Left ventricle myocardium inferior (tissue), 1 donor: ENCODE measurements at places on chromosomes 12 and 14. TPM values are rescaled to one million over a fixed set of nuclear protein-coding genes. Genes with fewer than 3 reads are reported as not detected.

Gene CD163
- 44.7 TPM for total RNA-seq

Gene LHX5
- not detected for total RNA-seq

Gene GPX2
- total RNA-seq, result not detected

Gene PLCZ1
- 0.49 TPM for total RNA-seq

DNA sequence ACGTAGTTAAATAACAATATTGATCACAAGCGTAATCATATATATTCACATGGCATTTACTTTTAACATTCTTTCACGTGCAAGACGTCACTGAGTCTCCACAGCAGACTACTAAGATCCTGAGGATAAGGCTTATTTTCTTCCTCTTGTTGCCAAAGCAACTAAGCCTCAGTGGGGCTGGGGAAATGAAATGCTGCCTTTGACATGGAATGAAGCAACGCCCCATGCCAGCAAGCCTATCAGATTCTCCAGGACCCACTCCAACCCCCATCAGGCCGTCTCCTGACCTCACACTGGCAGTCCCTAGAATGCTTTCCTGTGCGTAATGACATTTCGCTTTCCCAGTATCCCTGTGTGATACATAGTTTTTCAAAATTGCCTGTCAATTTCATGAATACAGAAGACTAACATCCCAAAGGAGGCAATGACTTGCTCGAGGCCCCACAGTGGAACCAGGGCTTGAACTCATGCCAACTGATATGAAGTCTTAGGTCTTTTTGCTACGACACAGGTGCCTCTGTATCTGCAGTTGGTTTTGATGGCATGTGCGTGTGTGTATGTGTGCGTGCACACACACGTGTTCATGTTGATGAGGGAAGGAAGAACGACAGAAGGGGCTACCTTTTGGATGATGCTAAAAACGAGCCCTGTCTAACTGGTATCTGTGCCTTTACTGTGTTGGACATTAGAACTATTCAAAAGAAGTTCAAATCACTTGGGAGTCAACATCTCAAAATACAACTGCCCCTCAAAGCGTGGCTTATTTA lies 239.1 kb downstream of the VRK1 start:
- H3K27me3 ChIP-seq, result peaks cover 73% of the 10 kb centered on the region
- DNase-seq, result no peak
- H3K27ac ChIP-seq, result no peak overlapping the region
- H3K4me3 ChIP-seq, result no peak overlapping the region
- peaks cover 8% of the 10 kb centered on the region for H3K4me1 ChIP-seq
- no peaks in the 10 kb centered on the region for H3K36me3 ChIP-seq

- no peaks in the 10 kb centered on the region for H3K4me1 ChIP-seq
- peaks cover 7% of the 10 kb centered on the region for H3K27me3 ChIP-seq
- no peak for DNase-seq
Observed at GRCh38 chr12:115691123-115691522, 586.4 kb downstream of the MED13L start.

DNA sequence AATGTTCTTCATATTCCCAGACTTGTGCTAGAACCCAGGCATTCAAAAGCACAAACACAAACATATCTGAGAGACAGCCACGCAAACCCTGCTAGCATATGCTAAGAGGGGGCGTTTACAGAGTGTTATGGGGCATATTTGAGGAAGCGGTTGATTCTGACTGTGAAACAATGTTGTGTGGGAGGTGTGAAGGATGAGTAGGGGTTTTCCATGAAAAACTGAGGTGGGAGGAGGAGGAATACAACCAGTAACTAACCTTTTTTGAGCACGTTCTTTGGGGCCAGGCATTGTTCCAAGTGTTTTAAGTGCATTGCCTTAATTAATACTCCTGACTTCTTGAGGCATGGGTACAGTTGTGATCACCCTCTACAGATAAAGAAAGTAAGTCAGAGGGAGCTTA lies 499.5 kb downstream of the AACS start:
- no peak for DNase-seq
- no peaks in the 10 kb centered on the region for H3K36me3 ChIP-seq
- peaks cover 15% of the 10 kb centered on the region for H3K27me3 ChIP-seq
- H3K4me3 ChIP-seq, result no peak overlapping the region

DNA sequence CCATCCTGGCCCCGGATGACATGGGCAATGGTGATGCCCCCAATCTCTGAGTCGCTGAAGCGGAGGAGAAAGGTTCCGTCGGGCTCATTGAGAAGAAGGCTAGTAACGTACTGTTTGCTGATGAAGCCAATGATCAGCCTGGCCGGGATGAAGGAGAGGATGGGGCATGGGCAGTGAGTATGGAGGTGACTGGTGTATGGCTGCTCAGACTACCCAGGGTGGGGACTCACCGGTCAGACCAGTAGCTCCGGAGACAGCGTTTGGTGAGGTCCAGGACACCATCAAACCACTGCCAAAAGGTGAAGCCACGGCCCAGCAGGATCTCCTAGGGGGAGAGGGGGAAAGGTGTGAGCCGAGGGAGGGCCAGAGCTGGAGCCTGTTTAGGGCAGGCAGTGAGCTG lies 10.9 kb downstream of the NAB2 start:
- DNase-seq, result no peak
- H3K27me3 ChIP-seq, result no peaks in the 10 kb centered on the region
- H3K36me3 ChIP-seq, result peaks cover 79% of the 10 kb centered on the region
- H3K27ac ChIP-seq, result no peak overlapping the region
- H3K4me1 ChIP-seq, result peaks cover 8% of the 10 kb centered on the region

DNA sequence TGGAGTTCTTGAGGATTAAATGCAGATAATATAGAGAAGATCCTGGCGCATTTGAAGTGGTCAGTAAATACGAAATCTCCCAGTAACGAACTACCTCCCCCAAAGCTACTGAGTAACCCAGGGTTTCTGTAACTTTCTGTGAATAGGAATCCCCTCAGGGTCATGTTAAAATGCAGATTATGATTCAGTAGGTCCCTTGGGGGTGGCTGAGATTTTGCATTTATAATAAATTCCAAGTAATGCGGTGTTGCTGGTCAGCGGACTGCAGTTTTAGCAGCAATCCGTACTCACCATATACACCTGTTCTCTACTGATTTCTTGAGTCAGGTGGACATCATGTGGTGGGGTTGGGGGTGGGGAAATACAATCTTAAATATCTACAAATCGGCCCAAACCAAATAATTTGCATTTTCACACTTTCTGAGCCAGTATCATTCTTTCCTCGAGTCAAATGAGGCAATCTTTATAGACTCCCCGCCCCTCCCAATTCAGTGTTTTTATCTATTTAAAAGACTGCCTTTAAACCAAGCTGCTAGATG lies 868 bp downstream of the SPATA7 start:
- no peaks in the 10 kb centered on the region for H3K36me3 ChIP-seq
- peak overlapping the region; percentile 90 for H3K4me3 ChIP-seq
- DNase-seq, result no peak
- H3K27me3 ChIP-seq, result no peaks in the 10 kb centered on the region

DNA sequence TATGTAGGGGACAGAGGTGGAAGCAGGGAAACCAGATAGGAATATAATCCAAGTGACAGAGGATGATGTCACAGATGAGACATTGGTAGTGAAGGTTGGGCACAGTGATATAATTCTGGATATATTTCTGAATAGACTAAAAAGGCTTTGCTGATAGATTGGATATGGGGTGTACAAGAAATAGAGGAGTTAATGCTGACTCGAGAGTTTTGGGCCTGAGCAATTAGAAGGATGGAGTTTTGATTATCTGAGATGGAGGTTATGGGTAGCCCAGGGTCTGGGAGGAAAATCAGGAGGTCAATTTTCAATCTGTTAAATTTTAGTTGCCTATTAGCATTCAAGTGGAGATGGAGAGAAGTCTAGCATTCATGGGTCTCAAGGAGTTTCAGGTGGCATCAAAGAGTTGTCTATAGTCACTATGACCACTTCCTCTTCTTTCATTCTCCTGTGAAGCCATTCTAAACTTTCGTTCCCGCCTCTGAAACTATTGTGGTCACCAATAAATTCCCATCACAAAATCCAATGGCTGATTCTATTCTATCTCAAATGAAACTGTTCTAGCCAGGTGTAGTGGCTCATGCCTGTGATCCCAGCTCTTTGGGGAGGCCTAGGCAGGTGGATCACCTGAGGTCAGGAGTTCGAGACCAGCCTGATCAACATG lies 10.6 kb upstream of the ANO6 start:
- peaks cover 7% of the 10 kb centered on the region for H3K4me1 ChIP-seq
- H3K4me3 ChIP-seq, result no peak overlapping the region
- no peak for DNase-seq
- no peaks in the 10 kb centered on the region for H3K36me3 ChIP-seq

- H3K27ac ChIP-seq, result no peak overlapping the region
- no peak overlapping the region for H3K4me3 ChIP-seq
- no peaks in the 10 kb centered on the region for H3K27me3 ChIP-seq
Observed at GRCh38 chr14:69231486-69231885, 28.5 kb upstream of the GALNT16 start.

GRCh38 chr12:54956322-54956721 lies 28.2 kb downstream of the TESPA1 start:
- no peak for DNase-seq
- H3K27me3 ChIP-seq, result peaks cover 63% of the 10 kb centered on the region
- H3K36me3 ChIP-seq, result no peaks in the 10 kb centered on the region
- no peaks in the 10 kb centered on the region for H3K4me1 ChIP-seq

DNA sequence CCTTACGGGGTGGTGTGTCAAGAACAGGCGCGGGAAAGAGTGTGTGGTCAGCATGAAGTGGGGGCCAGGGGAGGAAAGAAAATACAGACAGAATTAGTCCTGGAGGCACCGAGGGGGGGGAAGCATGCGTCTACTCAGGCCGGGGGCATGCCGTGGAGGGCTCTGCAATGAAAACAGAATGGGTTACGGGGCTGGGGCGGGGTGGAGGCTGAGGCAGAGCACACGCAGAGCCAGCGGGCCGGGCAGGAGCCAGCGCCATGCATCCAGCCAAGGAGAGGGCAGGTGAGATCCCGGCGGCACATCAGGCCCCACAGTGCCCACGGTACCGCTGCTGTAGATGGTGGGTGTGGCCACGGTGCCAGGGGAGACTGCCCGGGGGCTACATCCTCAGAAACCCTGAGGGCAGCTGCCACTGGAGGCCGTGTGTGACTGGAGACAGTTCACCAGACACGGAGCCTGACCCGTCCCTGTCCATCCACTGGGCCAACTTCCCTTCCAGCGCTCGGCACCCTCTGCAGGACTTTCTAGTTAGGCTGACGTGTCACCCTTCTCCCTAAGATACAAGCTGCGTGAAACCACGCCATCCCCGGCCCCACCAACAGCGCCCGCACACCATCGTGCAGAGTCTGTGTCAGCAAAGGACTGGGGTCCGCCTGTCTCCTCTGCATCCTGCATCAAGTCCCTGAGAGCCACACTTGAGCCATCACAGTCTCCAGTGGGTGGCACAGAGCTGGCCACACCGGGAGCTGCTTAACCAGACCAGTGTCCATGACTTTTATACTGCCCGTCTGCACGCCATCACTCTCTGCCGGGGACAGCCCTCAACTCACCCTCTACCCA lies 87.4 kb downstream of the PIWIL1 start:
- no peaks in the 10 kb centered on the region for H3K4me1 ChIP-seq
- H3K27ac ChIP-seq, result no peak overlapping the region
- no peaks in the 10 kb centered on the region for H3K36me3 ChIP-seq
- H3K27me3 ChIP-seq, result peaks cover 51% of the 10 kb centered on the region
- DNase-seq, result no peak
- no peak overlapping the region for H3K4me3 ChIP-seq

GRCh38 chr12:14264778-14265177 lies 100.7 kb upstream of the ATF7IP start:
- DNase-seq, result no peak
- no peaks in the 10 kb centered on the region for H3K36me3 ChIP-seq
- H3K27me3 ChIP-seq, result no peaks in the 10 kb centered on the region
- peaks cover 19% of the 10 kb centered on the region for H3K4me1 ChIP-seq
- H3K4me3 ChIP-seq, result no peak overlapping the region

DNA sequence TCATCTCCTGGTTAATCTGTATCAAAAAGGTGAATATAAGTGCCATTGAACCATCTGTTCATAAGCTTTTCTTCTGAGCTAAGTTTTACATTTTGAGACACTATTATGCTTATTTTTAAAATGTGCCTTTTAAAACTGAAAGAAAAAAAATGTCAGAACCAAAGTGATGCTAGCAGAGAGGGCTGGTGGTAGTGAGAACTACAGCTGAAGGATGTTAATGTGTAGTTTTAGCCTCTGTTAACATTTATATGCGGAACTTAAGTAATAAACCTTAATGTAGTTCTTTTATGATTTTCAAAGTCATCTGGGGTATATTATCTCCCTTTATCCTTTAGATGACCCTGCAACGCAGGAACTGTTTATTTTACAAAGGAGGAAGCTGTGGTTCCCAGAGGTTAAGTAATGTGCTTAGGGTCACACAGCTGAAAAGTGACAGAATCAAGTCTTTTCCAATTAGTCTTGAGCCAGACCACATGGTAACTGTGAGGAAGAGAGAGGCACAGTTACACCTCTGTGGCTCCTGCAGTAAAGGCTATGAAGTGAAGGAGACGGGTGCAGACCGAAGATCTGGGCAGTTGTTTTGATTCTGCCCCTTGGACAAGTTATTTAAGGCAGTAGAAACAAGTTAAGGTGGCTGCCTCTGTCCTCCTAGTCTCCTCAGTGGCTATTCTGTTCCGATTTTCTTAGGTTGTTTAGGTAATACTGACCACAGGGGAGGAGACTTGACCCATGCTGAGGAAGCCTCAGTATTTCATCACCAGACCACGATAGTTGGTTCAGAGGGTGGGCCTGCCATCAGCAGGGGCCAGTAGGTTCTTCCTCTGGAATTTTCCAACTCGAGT lies 23.9 kb downstream of the GNG2 start:
- H3K27me3 ChIP-seq, result no peaks in the 10 kb centered on the region
- H3K27ac ChIP-seq, result peak overlapping the region; percentile 54
- no peaks in the 10 kb centered on the region for H3K36me3 ChIP-seq
- no peak for DNase-seq

DNA sequence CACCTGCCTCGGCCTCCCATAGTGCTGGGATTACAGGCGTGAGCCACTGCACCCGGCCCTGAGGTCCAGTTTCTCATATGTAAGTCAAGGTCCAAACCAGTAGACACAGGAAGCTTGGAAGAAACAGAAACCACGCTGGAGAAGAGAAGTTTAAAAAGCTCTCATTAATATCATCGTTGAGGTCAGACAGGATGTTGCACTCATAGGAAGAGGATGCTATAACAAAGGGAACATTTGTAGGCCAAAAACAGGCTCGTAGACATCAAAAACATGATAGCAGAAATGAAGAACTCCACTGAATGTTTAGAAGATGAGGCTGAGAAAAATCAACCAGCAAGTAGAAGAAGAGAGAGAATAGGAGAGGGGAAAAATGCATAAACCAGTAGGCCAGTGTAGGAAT lies 46.8 kb downstream of the ACACB start:
- peaks cover 60% of the 10 kb centered on the region for H3K4me1 ChIP-seq
- no peak overlapping the region for H3K4me3 ChIP-seq
- DNase-seq, result no peak
- peaks cover 30% of the 10 kb centered on the region for H3K36me3 ChIP-seq

GRCh38 chr12:119547001-119547400 lies 46.6 kb upstream of the TMEM233 start:
- peaks cover 32% of the 10 kb centered on the region for H3K27me3 ChIP-seq
- no peak overlapping the region for H3K4me3 ChIP-seq
- H3K27ac ChIP-seq, result no peak overlapping the region
- no peaks in the 10 kb centered on the region for H3K36me3 ChIP-seq
- DNase-seq, result no peak

GRCh38 chr14:24678801-24679247 lies 44.8 kb upstream of the GZMB start:
- H3K27ac ChIP-seq, result peak overlapping the region; percentile 22
- no peaks in the 10 kb centered on the region for H3K27me3 ChIP-seq
- no peaks in the 10 kb centered on the region for H3K36me3 ChIP-seq

- DNase-seq, result no peak
- H3K27ac ChIP-seq, result no peak overlapping the region
- H3K27me3 ChIP-seq, result peaks cover 26% of the 10 kb centered on the region
- H3K4me3 ChIP-seq, result peak overlapping the region; percentile 76
- peaks cover 22% of the 10 kb centered on the region for H3K4me1 ChIP-seq
- no peaks in the 10 kb centered on the region for H3K36me3 ChIP-seq
Observed at GRCh38 chr12:30796891-30797371, 42.2 kb upstream of the CAPRIN2 start.

GRCh38 chr14:72776701-72777261 lies 117.1 kb downstream of the DPF3 start:
- no peak for DNase-seq
- H3K4me3 ChIP-seq, result no peak overlapping the region
- peak overlapping the region; percentile 37 for H3K27ac ChIP-seq
